Activated T-helper 1 cell treated with anti-CD3 and anti-CD28 coated beads, Interleukin-2, amount 50 U/mL, for 16 hours (primary cell): ENCODE measurements at places on chromosomes 7 and 10.

GRCh38 chr7:140640060-140640637, 464 bp downstream of the DENND2A start:
- DNase-seq, result no peak

DNA sequence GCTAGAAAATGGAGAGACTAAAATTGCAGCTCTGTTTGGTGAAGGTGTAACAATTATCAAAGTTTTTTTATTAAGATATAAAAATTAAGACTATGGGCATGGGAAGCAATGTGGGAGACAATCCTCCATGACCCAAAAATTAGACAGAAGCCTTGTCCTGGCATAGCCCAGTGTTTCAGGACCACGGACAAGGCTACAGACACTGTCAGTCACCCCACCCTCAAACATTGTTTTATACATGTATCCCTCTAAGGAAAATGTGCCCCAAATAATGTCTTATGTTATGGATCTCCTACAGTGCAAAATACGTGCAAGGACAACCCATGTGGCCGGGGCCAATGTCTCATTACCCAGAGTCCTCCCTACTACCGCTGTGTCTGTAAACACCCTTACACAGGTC, 24.0 kb downstream of the HABP2 start:
- no peak for DNase-seq

- no peak for DNase-seq
Observed at GRCh38 chr10:88389456-88389855, 193.7 kb downstream of the RNLS start.

DNA sequence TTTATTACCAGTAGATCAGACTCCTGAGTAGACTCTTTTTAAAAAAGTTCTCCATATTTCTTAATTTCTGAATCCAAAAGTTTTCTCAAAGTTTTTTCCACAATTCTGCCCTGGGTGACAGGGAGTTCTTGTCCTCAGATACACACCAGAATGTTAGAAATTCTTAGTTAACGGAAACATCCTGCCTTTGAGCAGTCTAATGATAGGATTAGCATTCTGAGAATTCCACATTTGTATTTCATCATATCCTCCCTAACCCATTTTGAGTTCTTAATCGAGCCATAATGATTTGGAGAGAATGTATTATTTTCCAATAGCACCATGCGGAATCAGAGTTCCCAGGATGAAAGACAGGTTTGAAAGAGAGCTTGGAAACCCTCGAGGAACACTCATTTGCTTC, 28.9 kb upstream of the MRPS33 start:
- no peak for DNase-seq

DNA sequence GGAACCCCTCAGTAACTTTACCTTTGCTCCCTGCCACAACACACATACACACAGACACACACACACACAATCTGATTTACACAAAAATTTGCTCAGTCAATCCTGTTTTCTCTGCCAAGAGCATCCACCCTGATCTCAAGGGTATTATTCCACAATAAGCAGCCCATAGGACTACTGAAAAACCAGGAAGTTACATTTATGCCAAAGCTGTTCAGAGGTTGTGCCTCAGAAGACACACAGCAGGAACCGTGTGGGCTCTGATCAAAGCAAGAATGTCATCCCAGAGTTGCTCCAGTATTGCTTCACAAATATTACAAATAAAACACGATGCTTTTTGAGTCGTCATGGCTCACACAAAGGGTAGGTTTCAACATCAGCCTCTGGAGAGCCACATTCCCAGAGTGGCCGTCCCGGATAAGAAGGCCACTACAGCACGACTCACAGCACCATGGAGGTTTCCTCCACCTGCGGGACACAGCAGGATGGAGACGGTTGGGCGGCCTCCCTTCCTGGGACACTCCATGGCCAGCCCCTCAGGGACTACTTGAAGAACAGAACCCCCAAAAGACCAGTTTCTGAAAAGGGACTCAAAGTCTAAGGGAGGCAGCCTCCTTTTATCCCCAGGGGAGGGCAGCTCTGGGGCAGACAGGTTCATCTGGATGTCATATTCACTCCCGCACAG, 1.6 kb downstream of the AIFM2 start:
- DNase-seq, result no peak

DNA sequence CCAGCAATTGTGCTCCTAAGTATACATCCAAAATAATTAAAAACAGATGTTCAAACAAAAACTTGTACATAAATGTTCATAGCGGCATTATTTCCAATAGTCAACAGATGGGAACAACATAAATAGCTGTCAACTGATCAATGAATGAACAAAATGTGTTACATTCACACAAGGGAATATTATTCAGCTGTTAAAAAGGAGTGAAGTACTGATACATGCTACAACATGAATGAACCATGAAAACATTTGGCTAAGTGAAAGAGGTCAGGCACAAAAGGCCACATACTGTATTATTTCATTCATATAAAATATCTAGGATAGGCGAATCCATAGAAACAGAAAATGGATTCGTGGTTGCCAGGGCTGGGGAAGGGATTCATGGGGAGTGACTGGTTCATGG, 109.1 kb downstream of the CDH23 start:
- DNase-seq, result no peak

DNA sequence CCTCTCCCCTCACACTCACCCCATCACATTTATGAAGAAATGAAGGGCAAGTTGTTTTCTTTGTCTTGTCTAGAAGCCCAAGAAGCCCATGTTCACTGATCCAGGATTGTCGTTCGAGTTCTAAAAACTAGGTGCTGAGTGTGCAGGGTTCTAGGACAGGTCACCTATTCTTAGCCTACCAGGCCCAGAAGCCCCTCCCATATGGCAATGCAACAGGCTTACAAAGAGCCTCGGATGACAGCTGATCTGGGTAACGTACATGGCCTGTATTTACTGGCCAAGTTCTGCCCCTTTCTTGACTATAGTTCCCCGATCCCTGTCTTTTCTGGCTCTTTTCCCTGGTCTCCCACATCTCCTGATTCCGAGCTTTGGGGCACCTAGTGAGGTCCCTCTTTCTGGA, 160.9 kb downstream of the FZD1 start:
- no peak for DNase-seq

DNA sequence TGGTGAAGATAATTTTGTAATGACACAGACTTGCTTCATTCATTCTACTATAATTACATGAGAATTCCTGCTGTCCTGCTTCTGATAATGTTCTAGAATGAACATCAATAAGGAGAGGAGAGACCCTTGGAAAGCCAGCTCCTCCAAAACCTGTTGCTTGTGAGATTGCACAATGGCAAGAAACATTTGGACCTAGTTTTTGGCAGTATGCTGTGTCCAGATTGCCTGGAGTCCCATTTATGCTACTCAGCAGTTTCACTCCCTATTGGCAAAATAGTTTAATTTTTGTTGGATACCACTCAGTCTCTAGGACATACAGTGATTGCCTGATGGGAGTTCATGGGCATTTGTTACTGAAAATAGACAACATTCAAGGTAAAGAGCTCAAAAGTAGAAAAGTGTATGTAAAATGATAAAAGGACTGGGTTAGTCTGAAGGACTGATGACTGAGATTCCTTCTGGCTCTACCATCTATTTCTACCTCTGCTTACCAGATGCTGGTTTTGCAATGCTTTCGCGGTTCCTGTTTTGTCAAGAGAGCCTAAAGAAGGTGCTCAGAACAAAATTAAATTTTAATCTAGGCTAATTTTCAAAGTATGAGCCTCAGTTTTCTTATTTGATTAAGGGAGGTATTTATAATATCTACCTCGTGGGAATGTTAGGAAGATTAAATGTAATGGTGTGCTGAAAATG, 8.0 kb upstream of the ACTR3B start:
- no peak for DNase-seq

- no peak for DNase-seq
Observed at GRCh38 chr7:3641582-3641981, 340.5 kb downstream of the SDK1 start.

DNA sequence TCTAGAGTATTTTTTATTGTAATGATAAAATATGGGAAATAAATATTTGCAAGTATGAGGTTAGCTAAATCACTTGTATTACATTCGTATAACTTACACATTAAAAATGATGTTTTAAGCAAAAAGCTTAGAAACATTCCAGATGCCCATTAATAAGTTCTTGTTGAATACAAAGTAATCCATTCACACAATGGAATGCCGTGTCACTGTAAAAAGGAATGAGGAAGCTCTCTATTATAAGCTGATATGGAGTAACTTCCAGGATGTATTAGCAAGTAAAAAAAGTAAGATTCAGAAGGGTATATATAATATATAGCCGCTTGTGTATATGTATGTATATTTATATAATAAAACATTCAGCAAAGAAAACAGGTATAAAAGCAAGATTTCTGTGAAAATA, 412.8 kb upstream of the MTPN start:
- DNase-seq, result no peak

DNA sequence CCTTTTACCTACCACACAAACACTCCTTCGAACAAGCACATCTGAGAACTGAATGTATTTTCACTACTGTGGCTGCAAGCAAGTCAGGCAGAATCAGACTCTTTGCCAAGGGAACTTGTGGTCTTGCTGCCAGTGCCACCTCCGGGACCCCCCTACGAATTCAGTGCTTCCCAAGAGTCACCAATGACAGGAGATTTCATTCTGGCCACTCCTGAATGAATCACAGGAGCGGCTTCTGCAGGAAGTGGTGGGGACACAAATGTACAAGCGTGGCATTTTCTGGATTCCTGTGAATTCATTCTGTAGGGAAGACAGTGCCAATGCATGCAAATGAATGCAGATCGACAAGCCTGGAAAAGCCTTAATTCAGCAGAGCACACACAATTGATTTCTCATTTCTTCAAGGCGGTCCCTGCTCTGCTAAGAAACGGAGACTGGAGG, 161.2 kb downstream of the CAMK1D start:
- no peak for DNase-seq

- peak; percentile 0 for DNase-seq
Observed at GRCh38 chr7:27181795-27182275, 3.2 kb downstream of the HOXA11 start.

- no peak for DNase-seq
Observed at GRCh38 chr10:132644527-132645246, 107.1 kb downstream of the INPP5A start.

DNA sequence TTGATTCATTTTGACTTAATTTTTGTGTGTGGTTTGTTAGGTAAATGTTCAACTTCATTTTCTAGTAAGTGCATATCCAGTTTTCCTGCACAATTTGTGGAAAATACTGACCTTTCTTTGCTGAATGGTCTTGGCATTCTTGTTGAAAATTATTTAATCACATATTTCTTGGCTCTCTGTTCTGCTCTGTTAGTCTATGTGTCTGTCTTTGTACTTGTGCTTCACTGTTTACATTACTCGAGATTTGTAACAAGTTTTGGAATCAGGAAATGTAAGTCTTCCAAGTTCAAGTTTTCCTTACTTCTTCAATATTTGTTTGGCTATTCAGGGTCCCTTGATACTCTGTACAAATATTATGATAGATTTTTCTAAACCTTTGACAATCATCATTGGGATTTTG, 838.2 kb upstream of the POM121L12 start:
- DNase-seq, result no peak

DNA sequence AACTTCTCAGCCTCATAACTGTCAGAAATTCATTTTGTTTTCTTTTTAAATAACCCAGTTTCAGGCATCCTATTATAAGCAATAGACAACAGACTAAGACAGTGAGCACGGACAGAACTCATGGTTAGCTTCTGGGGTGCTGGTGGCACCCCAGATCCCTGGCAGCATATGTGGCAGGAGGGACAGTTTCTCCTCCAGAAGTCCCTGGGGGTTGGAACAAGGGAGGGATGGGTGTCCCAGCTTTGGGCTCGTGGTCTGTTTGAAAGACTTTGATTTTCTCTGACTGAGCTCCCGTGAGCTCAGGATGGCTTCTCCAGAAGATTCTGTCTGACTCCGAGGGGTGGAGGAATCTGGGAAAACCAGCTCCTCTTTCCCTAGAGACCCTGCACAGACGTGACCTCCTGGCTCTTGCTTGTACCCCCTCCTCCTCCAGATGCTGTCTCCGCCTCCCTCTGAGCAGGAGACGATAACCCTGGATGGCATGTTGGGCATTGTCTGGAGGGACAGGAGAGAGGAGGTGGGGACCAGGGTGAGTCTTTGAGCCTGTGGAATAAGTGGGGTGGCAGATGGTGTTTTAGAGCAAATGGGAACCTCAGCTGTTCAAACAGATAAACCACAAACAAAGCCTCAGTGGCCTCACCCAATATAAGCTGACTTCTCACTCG, 421.1 kb downstream of the GLRX3 start:
- no peak for DNase-seq

DNA sequence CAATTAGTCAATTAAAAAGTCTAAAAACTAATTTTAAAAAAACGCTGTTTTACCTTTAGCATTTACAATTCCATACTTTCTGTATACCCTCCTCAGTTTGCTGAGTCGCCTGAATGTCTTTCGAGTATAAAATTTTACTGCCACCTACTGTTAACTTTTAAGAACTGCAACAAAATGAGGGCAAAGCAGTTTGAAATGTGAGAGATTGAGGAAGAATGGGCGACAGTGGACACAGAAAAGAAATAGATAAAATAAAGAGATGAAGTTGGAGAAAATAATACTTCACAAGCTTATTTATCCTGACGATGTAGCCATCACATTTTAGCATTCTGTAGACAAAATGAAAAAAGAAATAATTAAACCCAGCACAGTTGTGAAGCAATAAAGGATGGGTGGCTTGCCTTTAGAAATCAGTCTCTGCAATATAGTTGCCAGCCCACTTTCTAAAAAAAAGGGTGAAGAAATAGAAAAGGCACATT, 110.8 kb upstream of the PTN start:
- no peak for DNase-seq

GRCh38 chr7:131095346-131095745, 232.3 kb upstream of the MKLN1 start:
- no peak for DNase-seq

DNA sequence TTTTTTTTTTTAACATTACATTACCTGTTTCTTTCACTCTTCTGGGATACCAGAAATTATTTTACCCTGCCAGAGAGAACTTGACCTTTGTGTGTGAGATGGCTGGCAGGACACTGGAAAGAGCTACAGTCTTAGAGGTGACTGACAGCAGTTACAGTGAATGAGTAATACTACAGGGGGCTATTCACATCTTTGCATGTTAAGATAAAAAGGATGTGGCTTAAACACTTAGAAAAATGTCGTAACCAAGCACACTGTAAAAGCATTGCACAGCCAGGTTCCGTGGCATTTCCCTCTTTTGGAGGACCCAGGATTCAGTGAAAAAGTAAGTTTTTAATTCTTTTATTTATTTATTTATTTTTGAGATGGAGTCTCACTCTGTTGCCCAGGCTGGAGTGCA, 18.8 kb upstream of the TBC1D12 start:
- no peak for DNase-seq

DNA sequence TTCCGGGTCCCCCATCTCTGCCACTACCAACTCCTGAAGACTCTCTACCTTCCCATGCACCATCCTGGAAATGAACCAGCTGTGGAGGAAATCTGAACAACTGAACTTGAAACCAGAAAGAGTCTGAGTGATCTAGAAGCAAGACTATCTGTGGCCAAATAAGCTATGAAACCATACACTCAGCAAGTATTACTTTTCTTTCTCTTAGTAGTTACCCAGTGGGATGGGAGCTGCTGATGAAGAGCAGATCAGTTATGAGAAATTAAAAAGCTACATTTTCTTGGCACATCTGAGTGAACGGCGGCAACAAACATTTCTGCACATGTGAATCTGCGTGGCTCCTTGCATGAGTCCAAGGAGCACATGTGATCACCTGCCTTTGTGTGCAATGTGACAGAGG, 31.6 kb upstream of the AGK start:
- no peak for DNase-seq

GRCh38 chr10:102796407-102797176, 40.6 kb downstream of the CYP17A1 start:
- peak; percentile 14 for DNase-seq

GRCh38 chr10:124066781-124067714, 26.4 kb downstream of the CHST15 start:
- no peak for DNase-seq

GRCh38 chr7:155744971-155745683, 67.1 kb downstream of the SHH start:
- no peak for DNase-seq
